ENCODE measurements at places on chromosomes 3 and 15.
A peak's percentile ranks its signal among the peaks of the same experiment; 100 is the strongest.

GRCh38 chr15:83653639-83654378, at the start of gene ADAMTSL3:
TSS of gene ADAMTSL3 (plus strand) at chr15:83654123. CDS start at chr15:83655762, 1,639 bp downstream.
- peak; percentile 46 for DNase-seq

DNA sequence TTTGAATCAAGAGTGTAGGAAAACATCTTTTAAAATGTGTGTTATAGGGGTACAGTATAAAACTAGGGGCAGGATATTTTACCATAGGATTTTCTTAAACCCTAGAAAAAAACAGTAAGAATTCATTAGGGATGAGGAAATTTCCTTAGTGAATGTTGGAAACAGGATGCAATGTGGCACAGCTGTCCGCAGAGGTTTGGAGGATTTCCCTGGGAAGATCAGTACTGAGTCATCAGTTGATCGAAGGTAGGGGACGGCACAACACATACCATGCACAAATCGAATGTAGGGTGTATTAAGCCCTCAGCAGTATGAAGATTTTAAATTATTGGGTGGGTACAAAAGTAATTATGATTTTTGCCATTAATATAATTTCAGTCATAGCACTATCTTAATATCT, 49.9 kb downstream of the FNDC3B start:
- no peak for DNase-seq

DNA sequence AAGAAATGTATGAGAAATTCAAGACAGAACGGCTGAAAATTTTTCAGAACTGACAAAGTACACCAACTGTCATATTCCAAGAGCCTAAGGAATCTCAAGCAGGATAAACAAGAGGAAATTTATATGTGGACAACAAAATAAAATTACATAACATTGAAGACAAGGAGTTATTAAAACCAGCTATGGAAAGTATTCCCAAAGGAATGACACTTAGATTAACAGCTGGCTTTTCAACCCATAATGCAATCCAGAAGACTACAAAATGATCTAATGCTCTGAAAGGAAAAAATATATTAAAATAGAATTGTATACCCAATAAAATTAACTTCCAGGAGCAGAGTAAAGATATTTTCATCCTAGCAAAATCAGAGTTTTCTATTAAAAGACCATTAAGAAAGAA, 132.2 kb upstream of the BNIP2 start:
- DNase-seq: no peak

DNA sequence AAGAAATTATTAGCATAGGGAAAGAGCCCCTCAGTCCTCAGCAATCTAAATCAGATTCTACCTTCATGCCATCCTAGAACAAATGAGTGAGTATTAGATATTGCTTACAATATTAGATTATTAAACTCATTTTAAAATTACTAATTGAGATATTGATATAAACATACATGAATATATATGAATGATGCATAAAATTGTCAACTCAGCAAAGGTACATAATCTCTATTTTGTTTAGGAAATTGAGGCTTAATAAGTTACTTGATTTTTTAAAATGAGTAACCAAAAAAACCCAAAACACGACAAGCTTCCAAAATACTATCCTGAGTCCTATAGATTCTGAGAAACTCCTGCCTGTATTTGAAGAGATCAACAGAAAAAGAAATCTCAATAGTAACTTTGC, 297.7 kb upstream of the TMCO5A start:
- no peak for DNase-seq

DNA sequence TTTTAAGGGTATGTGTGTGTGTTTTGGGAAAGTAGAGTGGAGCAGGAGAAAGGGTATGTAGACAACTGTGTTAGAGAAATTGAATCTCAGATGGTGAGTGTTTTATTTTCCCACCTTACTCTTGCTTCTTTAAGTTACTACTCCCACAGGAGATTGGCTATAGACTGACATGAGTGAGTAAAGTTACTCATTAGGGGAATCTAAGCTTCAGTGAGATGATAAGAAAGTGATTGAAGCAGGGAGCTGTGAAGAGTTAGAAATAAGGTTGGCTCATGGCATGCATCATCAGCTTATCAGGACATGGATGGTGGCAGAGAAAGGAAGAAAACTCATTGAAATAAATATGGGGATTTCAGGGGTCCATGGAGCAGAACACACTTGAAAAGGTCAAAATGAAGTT, 88.9 kb downstream of the MBNL1 start:
- no peak for DNase-seq

GRCh38 chr3:123416173-123416572, 32.7 kb downstream of the ADCY5 start:
- DNase-seq: no peak

GRCh38 chr3:14899993-14900618, 47.3 kb upstream of the NR2C2 start:
- no peak for DNase-seq

Data from left kidney (tissue), 8 donors.